ENCODE measurements at places on chromosomes 13 and 19.

DNA sequence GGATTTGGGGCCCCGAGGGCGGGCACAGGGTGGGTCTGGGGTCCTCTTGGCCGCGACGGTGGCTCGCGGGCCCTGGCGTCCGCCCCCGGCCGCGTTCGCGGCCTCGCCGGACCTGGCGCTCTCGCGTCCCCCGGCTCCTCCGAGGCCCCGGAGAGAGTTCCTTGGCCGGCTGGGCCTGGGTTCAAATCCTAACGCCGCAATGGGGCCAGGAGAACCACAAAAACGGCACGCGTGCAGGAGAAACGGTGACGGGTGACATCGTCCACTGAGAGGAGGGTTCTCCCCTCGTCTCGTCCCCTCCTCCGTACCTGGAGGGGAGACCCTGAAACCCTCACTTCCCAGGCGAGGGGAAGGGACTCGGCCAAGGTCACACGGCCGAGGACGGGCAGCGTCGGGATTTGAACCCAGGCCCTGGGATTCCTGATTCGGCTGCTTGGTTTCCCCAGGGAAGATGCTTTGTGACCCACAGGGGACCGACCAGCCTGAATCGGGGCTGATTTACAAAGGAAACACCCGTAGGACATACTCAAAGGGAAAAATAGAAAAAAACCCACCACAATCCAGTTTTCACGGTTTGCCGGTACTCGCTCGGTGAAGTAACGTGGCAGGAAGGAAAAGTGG is 624 bp downstream of the SAFB start:
- no peak for DNase-seq

DNA sequence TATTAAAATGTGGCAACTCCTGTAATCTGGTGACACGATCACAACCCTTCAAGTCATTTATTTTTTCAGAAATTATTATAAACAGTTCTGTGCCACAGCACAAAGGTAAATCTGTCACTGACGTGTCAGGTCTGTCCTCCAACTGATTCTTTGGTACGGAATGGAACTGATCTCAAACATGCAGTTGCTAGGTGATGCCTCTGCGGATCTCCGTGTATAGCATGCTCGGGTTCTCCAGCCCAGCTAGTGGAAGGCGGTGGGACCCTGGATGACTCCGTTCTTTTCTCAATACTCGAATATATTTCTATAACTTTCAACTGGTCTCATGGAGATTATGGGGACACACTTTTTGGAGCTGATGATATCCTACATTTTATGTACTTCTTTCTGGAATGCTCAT is 11.0 kb downstream of the RANBP3 start:
- DNase-seq = no peak

DNA sequence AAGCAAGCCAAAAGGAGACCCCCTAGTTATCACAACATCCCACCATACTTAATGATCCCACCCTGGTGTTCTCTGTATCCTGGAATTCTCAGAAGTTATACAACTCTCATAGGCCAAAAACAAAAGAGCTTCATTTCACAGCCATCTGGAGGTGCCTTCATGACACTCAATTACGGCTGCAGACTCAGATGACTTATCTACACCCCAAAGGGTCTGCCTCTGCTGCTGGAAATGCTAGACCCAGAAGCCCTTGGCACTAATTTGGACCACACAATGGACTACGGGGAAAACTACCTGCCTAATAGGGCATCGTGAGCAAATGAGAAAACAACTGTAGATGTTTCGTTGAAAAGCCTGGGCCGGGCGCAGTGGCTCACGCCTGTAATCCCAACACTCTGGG is 40.2 kb downstream of the BRD4 start:
- DNase-seq = no peak

DNA sequence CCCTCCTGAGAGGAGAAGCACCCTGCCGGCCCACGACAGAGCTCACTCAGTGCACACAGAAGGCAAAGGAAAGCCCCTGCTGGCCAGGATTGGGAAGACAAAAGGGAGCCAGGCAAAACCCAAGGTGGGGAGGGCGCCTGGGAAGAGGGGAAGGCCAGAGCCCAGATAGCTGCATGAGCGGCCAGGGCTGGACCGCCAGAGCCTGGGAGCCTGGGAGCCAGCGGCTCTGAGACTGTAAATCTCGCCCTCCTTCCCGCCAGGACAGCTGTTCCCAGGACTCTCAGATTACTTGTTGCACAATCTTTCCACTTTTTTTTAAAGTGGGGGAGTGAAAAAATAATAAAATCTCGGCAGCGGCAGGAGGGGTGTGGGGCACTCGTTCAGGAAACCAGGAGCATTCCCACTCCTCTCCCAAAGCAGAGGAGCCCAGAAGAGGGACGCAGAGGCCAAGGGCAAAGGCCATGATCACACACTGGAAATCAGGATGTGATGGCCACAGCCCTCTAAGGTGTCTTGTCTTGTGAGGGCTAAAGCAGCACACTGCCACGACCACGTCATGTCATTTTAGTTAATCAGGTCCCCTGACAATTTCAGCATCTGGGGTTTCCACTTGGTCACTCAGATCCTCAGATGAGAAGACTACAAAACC is 19.6 kb upstream of the EPHX3 start:
- DNase-seq = peak; percentile 28

GRCh38 chr19:19597809-19598306 is 20.6 kb downstream of the PBX4 start:
- DNase-seq = no peak

DNA sequence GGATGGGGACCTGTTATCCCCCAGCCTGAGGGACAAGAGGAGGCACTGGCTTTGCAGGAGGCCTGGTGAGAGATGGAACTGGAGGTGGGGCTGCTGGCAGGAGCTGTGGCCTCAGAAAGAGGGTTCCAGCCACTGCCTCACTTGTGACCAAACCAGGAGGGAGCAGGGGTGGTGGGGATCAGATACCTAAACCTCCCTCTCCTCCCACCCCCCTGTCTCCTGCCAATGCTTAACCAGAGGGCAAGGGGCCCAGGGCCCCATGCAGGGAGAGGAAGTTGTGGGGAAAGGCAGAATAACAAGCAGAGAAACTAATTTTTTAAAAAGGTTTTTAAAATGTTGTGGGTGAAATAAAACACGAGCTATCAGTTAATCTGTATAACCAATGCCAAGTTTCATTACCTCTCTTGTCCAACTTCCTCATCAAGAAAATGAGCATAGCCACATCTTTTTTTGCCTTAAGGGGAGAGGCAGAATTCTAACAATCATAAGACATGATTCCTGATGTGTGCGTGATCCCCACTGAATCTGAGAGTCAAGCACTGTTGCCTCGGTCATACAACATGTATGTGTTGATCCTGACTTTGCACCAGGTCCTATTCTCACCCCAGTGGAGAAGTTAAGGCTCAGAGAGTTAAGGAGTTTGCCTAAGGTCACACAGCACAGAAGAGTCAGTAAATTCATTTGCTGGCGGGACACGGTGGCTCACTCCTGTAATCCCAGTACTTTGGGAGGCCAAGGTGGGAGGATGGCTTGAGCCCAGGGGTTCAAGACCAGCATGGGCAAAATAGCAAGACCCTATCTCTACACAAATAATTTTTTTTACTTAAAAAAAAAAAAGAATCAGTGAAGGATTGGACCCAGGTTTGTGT is 12.9 kb downstream of the FXYD5 start:
- DNase-seq = no peak

- DNase-seq = no peak
These were observed 91.1 kb downstream of the TUBA3C start for GRCh38 chr13:19090495-19090894.

DNA sequence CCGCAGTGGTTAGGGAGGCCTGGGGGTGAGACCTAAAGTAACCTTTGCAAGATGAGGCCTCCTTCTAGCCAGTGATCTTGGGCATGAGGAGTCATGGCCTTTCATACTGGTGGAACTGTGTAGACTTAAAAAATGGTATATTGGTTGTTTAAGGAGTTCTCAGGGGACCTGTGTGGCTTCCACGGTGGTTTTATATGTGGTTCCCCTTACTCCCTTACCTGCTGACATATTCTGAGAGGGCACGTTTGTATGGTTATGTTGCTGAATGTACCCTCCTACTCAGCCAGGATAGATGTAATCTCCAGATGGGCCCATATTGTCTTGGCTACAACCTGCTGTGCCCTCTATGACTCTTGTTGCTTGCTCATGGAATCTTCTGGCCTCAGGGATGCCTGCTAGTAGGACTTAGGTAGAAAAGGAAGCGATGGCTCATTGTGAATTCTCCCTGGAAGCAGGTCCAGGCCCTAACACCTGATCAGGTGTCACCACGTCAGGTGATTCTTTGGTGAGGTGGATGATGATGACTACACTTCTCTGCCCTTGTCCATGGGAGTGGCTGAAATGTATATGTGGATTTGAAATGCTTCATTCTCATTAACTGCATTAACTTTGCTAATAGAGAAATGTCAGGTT is 1.8 kb downstream of the ZNF460 start:
- DNase-seq = no peak

GRCh38 chr13:76609643-76610042 is 276.6 kb downstream of the KCTD12 start:
- no peak for DNase-seq

GRCh38 chr13:35228536-35228935 is 248.0 kb downstream of the MAB21L1 start:
- DNase-seq = no peak

DNA sequence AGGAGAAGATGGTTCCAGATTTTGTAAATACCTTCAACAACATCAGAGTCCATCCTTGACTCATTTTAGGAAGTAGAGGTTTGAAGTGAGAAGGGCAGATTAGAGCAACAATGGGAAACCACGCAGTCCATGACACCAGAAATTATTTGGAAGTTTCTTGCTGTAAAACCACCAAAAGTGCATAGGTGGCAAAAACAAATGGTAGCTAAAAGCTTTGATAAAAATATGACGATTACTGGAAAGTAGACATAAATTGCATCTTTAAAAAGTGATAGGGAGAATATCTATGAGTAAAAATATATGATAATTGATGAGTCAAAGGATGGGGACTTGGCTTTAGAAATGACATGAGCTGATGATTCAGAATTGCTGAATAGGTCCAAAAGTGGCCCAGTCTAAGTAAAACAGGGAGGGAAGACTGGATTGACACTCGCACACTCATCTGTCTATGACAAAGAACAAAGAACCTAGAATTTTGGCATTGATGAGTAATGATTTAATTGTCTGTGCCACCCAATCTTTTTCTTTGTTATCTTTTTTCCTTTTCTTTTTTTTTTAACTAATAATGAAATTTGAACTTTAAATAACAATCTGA is 472.2 kb downstream of the MYO16 start:
- no peak for DNase-seq

GRCh38 chr19:55460670-55461258 is 678 bp downstream of the ISOC2 start:
- peak; percentile 28 for DNase-seq

- DNase-seq = no peak
These were observed 8.2 kb downstream of the ATP11A start for GRCh38 chr13:112697756-112698655.

GRCh38 chr13:27792393-27793218 is at the start of gene GSX1:
Gene GSX1 (plus strand): TSS chr13:27792483. CDS start chr13:27792691, 208 bp downstream.
- peak; percentile 60 for DNase-seq

DNA sequence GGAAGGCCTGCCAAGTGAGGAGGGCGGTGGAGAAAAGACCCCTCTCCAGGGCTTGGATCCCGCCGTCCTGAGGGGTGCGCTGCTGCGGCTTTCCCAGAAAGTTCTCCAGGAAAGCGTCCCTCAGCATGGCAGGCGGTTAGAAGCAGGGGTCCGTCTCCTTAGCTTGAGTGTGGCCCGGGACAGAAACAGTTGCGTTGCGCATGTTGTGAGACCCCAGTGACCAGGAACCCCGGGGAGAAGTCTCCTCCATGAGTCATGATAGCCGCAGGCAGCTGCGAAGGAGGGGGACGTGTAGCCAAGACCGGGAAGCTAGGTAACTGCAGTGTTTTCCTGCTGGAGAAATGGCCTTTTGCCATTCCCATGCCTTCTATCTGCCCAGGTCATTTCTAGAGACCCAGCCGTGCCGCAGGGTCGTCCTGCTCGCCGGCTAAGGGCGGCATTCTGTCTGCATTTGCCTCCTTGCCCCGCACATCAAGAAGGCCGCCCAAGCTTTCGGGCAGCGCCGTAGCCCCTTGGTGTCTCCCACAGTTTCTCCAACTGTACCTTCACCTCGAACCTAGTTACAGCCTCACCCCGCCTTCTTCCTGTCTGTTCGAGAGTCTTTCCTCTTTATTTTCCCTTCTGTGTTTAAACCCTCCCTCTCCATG is 64.3 kb downstream of the TM9SF2 start:
- no peak for DNase-seq

DNA sequence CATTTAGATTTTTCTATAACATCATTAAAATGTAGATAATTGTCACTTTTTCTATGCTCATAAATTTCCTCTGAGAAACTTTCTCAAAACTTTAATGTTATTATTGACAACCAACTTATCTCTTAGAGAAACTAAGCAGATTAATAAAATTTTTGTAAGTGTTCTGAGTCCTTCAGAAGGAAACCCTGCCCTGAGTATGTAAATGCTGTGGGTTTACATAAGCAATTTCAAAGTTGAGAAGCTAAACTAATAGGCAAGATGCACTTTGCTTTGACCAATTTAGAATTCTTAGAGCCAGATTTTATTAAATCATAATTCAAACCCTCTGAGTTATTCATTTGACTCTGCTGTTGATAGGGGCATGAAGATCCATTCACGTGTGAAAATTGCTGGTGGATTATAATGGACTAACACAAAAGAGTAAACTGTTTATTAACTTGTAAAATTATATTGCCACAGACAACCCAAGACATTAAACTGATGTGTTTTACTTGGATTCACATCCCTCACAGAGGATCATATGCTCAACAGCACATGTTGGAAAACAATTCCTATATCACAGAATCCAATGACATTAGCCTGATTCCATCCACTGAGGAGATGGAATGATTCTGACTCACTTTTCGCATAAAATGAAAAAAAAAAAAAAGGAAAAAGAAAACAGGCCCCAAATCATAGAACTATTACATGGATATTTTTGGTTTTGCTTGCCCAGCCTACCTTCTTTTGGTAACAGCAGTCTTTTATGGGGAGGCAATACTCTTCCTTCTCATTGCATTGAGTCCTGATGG is 453.7 kb upstream of the HTR2A start:
- DNase-seq = no peak

DNA sequence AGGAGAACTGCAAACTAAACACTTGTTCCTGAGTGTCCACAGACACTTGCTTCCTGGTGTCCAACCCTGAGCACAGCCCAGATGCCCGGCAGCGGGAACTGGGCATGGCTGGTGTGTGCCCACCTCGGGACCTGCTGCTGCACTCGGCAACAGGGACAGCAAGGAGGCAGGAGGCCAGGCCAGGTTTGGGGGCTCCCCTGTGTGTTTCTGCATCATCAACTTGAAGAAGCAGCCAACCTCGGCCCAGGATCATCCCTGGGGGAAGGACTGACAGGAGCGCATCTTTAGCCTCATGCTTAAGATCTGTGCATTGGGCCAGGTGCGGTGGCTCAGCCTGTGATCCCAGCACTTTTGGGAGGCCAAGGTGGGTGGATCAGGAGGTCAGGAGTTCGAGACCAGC is 35.1 kb upstream of the LDLR start:
- no peak for DNase-seq
